Germinal center (tissue), 1 donor: ENCODE measurements at places on chromosomes 6 and 20.

- no peak for DNase-seq
Measured at GRCh38 chr6:163461696-163462095, 47.2 kb downstream of the QKI start.

- DNase-seq, result no peak
Measured at GRCh38 chr20:21936720-21937380, 231.4 kb downstream of the PAX1 start.

DNA sequence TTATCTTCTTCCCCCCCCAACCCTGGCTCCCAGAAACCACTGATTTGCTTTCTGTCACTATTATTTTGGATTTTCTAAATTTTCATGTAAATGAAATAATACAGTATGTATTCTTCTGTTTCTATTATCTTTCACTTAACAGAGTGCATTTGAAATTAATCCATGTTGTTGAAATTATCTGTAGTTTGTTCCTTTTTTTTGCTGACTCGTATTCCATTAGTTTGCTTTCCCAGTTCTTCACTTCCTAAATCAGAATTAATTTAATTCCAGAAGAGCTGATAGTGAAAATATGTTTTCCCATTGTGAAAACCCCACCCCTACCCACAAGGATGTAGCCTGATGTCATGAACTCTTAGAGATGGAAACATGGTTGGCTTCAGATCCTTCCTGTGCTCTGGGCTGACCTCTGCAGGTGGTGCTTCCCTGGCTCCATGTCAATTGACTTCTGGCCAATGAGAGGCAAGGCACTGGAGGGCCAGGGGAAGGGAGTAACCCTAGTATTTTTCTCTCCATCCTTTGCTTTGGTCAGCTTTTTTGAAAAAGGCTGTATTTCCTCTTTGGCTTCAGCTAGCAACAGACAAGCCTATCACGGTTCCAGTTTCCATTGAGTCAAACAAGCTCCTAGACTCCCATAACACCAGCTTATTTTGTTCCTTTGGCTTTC lies 244.4 kb upstream of the HSF2 start:
- no peak for DNase-seq

DNA sequence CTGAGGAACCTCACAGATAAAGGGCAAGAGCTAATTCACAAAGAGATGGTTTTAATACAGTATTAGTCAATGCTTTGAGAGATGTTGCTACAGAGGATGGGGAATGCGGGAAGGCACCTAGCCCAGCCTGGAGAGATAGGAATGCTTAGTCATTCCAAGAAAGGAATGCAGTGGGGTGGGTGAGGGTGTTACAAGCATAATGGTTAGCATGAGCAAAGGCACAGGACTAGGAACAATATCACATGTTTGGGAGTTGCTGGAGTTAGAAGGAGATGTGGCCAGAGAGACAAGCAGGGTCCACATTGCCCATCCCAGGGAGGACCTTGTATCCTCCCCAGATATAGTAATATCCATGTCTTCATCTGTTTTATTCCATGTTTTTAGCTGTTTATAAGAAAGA lies 107.0 kb upstream of the OGFRL1 start:
- DNase-seq, result no peak

- DNase-seq, result no peak
Measured at GRCh38 chr6:107491760-107492660, 2.1 kb downstream of the SOBP start.

DNA sequence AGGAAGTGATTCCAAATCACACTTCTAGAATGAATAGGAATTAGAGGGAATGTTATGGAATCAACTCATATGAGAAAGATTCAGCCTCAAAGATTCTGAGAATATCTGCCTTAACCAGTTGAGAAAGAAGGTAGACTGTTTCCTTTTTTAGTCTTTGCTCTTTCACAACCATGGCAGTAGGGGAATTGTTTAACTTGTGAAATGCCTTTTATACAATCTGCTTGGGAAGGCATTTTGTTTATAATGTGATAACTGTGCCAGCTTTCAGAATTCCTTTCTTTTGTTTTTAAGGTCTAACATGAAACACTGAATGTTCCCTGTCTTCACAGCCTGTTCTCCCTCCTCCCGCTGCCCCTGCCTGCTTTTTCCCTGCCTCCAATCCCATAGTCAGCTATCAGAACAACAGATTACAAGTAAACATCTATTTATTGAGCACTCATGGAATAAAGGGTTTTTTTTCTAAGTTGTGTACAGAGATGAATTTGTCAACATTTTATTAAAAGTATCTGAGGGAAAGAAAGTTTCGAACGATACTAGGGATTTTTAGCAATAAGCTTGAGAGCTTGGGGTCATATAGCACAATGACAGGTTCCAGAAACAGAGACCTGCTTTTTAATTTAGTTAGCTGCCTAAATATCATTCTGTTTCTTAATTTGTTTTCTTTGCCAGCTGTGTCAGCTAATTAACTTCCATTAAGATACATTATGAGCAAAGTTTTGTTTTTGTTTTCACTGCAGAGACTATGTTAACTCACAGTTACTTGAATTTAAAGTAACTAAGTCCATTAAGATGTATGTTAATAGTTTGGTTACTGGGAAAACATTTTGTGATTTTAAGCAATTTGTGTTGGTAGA lies 28.3 kb upstream of the FBXO30 start:
- DNase-seq, result no peak

- DNase-seq, result no peak
Measured at GRCh38 chr6:154143753-154144152, 104.7 kb downstream of the OPRM1 start.
